Calu3 (cell line): ENCODE measurements at places on chromosomes 2 and 18. TPM values are rescaled to one million over a fixed set of nuclear protein-coding genes. Genes with fewer than 3 reads are reported as not detected.
A peak's percentile ranks its signal among the peaks of the same experiment; 100 is the strongest.

COL4A4 gene
- 17.2 and 19.4 TPM in 2 replicates for total RNA-seq

E2F6 gene
- 23.8 and 25.6 TPM in 2 replicates for total RNA-seq

DNA sequence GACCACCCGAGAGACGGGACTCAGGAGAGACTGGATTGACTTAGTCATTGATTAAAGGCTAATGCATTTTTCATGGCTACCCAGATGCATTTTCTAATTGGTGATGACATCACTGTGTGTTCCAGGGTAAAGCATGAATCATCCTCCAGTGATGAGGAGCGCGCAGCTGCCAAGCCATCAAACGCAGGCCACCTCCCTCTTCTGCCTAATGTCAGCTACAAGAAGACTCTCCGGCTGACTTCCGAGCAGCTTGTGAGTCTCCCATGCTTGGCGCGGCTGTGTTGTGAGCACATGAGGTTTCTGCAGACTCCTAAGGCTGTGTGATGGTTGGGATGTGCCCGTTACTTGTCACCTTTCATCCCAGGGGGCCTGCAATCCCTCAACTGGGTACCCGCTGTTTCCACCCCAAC, 56.4 kb downstream of the LPIN1 start:
- no peak overlapping the region for H3K4me3 ChIP-seq
- H3K36me3 ChIP-seq, result peaks cover 21% of the 10 kb centered on the region
- H3K4me1 ChIP-seq, result no peaks in the 10 kb centered on the region
- no peak for DNase-seq
- H3K27ac ChIP-seq, result no peak overlapping the region
- H3K27me3 ChIP-seq, result no peaks in the 10 kb centered on the region

DNA sequence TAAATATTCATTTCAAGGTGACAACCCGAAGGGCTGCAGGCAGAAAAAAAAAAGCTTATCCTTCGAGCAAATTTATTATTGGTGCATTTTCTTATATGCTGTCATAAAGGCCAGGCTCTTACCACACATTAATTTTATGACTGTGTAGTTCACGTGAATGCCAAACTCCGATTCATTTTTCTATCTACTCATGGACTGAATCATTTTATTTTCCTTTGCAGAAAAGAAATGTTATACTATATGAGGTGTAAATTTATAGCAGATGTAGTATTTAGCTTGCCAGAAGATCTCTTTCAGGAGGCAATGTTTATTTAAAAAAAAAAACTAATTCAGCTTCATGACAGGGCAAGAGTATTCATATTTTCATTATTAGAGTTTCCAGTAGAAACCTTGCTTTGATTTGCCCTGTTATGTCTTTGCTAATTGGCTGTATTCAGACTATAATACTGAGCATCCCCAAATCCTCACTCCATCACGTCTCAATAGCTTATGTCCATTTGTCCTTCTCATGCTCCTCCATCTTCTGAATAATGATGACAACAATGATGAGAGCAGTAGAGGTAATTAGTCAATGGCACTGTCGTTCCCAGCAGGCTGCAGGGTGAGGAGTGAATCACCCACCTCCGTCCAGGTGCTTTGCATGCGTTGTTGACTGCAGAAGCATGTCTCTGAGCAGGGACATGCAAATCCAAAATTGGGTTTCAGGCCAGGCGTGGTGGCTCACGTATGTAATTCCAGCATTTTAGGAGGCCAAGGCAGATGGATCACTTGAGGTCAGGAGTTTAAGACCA, 101.1 kb upstream of the RAB12 start:
- DNase-seq, result no peak
- peaks cover 95% of the 10 kb centered on the region for H3K27me3 ChIP-seq
- no peak overlapping the region for H3K4me3 ChIP-seq
- H3K36me3 ChIP-seq, result no peaks in the 10 kb centered on the region
- H3K4me1 ChIP-seq, result no peaks in the 10 kb centered on the region

GRCh38 chr2:227877421-227878310, 6.2 kb downstream of the DAW1 start:
- peak overlapping the region; percentile 48 for H3K27ac ChIP-seq
- peaks cover 13% of the 10 kb centered on the region for H3K36me3 ChIP-seq
- peaks cover 70% of the 10 kb centered on the region for H3K4me1 ChIP-seq
- H3K4me3 ChIP-seq, result no peak overlapping the region

DNA sequence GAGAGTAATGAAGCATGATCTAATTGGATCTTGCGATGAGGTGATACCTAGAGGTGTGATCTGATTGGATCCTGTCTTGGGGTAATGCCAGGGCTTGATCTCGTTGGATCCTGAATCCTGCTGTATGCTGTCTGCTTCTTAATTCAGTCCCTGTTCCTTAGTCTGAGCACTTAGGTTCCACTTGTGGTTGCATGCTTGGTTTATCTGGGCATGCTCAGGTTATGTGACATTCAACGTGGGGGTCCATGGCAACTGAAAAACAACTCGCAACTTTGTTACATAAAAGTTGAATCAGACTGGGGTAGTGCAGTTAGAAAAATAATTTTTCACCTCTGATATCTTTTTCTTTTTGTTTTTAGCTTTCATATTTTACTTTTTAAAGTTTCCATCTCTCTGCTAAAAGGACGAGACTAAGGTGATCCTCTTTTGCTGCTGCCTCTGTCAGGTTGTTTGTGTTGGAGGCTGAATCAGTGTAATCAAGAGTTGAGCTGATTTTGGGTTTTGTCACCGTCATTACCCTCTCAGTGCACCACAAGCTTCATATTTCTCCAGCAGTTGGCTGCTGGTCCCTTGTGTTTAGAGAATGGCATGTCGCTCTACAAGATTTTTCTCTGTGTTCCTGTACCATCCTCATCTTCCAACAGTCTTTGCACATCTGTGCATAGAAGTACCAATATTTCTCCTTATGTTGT, 67.9 kb downstream of the NCOA1 start:
- no peak overlapping the region for H3K27ac ChIP-seq

GRCh38 chr18:44557616-44558151, 123.0 kb upstream of the SETBP1 start:
- no peak overlapping the region for H3K4me3 ChIP-seq
- H3K27ac ChIP-seq, result no peak overlapping the region
- H3K27me3 ChIP-seq, result no peaks in the 10 kb centered on the region
- no peaks in the 10 kb centered on the region for H3K36me3 ChIP-seq
- DNase-seq, result no peak

GRCh38 chr18:80147037-80147417, 38.0 kb downstream of the ADNP2 start:
- peak overlapping the region; percentile 68 for H3K4me3 ChIP-seq
- H3K36me3 ChIP-seq, result peaks cover 15% of the 10 kb centered on the region
- no peak overlapping the region for H3K27ac ChIP-seq
- no peaks in the 10 kb centered on the region for H3K4me1 ChIP-seq
- no peak for DNase-seq

XIRP2 gene
- not detected in 2 replicates for total RNA-seq

HOXD8 gene
- not detected in 2 replicates for total RNA-seq

GRCh38 chr18:63664571-63664970, 2.9 kb upstream of the SERPINB3 start:
- H3K4me1 ChIP-seq, result peaks cover 12% of the 10 kb centered on the region
- no peaks in the 10 kb centered on the region for H3K36me3 ChIP-seq
- H3K4me3 ChIP-seq, result no peak overlapping the region
- no peak overlapping the region for H3K27ac ChIP-seq
- H3K27me3 ChIP-seq, result no peaks in the 10 kb centered on the region
- DNase-seq, result no peak

CYP27C1 gene
- total RNA-seq, result 0.07 TPM in 1 of 2 replicates, not detected in the other

- DNase-seq, result no peak
- H3K4me3 ChIP-seq, result no peak overlapping the region
- peaks cover 10% of the 10 kb centered on the region for H3K4me1 ChIP-seq
- no peaks in the 10 kb centered on the region for H3K27me3 ChIP-seq
- H3K27ac ChIP-seq, result no peak overlapping the region
Observed at GRCh38 chr18:62369129-62369644, 44.1 kb downstream of the TNFRSF11A start.

DNA sequence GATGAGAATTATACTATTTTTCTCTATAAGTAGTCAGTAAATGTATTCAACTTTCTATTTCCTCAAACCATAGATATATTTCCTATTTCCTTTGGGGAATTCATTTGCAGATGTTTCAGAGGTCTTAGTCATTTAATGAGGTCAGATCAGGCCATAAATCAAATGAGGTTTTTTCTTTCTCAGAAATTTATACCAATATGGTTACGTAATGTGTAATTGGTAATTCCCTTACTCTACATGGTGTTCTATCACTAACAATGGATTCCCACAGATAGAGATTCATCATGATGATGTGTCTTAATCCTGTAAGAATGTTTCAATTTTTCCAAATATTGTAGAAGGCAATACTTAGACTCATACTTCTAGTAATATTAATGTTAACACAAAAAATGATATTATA, 108.0 kb downstream of the DPP4 start:
- H3K4me1 ChIP-seq, result no peaks in the 10 kb centered on the region
- no peak for DNase-seq
- H3K4me3 ChIP-seq, result no peak overlapping the region
- no peaks in the 10 kb centered on the region for H3K27me3 ChIP-seq

GRCh38 chr2:179107737-179108136, 57.8 kb upstream of the CCDC141 start:
- no peaks in the 10 kb centered on the region for H3K27me3 ChIP-seq
- peaks cover 41% of the 10 kb centered on the region for H3K4me1 ChIP-seq
- peak overlapping the region; percentile 0 for H3K4me3 ChIP-seq
- DNase-seq, result no peak

GRCh38 chr2:216992056-216992675, 132.3 kb upstream of the TNP1 start:
- no peaks in the 10 kb centered on the region for H3K27me3 ChIP-seq
- H3K27ac ChIP-seq, result no peak overlapping the region
- no peaks in the 10 kb centered on the region for H3K36me3 ChIP-seq

FTCDNL1 gene
- 1.9 and 3.0 TPM in 2 replicates for total RNA-seq

AP1S3 gene
- total RNA-seq, result 108 and 119 TPM in 2 replicates

DNA sequence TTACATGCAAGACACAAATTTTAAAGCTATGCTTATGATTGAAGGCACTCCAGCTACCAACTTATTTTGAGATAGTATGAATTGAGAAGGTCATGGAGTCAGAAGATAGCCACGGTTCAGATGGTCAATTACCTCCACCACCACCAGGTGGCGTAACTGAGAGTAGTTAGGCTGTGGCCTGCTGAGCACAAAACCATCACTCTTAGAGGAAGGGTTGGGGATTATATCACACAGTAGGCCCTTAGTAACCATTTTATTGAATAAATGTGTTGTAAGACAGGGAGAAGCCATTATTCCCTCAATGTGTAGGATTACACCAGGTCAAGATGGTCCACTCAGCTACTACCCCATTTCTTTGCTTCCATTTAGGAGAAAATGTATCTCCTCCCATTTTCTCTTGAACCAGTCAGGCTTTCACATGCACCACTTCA, 18.8 kb downstream of the KLHL41 start:
- no peak overlapping the region for H3K4me3 ChIP-seq
- DNase-seq, result peak; percentile 80
- H3K27ac ChIP-seq, result no peak overlapping the region
- H3K36me3 ChIP-seq, result no peaks in the 10 kb centered on the region
- H3K4me1 ChIP-seq, result no peaks in the 10 kb centered on the region

DNA sequence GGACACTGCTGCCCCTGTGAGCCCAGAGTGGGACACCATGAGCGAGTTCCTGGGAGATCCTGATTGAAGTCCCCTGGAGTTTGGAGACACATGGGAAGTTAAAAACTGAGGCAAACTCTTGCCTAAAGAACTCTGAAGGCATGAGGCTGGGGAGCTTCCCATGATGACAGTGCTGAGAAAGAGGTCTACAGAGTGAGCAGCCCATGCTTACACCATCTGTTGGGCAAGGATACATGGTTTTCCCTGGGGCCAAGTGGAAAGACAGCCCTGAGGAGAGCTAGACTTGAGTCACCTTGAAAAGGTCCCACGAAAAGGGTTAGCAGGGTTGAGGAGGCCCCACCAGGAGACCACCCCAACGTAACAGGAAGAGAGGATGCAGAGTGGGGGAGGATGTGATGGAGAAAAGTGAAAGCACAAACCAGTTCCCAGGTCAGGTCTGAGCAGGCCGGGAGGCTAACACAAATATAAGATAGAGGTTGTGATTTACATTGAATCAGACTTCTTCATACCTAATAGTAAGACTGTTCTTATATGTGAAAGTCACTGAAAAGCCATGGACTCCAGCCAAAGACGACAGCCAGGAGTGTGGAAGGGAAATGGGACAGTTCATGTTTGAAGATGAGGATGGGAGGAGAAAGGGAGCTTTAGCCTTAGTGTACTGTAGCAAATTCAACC, 13.5 kb upstream of the FEZ2 start:
- no peak overlapping the region for H3K4me3 ChIP-seq
- no peaks in the 10 kb centered on the region for H3K36me3 ChIP-seq

GAD1 gene
- 11.2 and 11.5 TPM in 2 replicates for total RNA-seq

- H3K4me3 ChIP-seq, result no peak overlapping the region
- no peaks in the 10 kb centered on the region for H3K36me3 ChIP-seq
- no peaks in the 10 kb centered on the region for H3K27me3 ChIP-seq
- H3K4me1 ChIP-seq, result no peaks in the 10 kb centered on the region
- no peak overlapping the region for H3K27ac ChIP-seq
Observed at GRCh38 chr18:68533641-68534040, 181.3 kb downstream of the TMX3 start.

DNA sequence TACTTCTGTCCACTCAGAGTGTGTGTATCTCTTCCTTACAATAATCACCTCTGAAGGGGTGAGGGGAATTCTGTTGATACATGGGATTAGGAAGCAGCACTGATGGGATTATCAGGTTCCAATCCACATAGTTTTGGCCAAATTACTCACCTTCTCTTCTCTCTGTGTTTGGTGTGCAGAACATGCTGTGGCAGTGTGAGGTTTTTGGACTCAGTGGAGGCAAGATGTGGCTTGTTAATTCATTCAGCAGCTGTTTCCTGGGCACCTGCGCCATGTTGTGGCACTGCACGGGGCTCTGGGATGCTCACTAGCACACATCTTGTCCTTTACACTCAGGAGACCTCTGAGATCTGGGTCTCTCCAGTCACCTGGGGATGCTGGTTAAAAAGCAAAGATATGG, 350.3 kb upstream of the HS6ST1 start:
- no peaks in the 10 kb centered on the region for H3K4me1 ChIP-seq
- DNase-seq, result no peak
- no peak overlapping the region for H3K4me3 ChIP-seq
- no peaks in the 10 kb centered on the region for H3K36me3 ChIP-seq

GRCh38 chr18:25935356-25935755, 155.1 kb downstream of the SS18 start:
- no peak overlapping the region for H3K4me3 ChIP-seq
- H3K27ac ChIP-seq, result no peak overlapping the region
- no peak for DNase-seq
- H3K27me3 ChIP-seq, result peaks cover 30% of the 10 kb centered on the region
- no peaks in the 10 kb centered on the region for H3K36me3 ChIP-seq

GRCh38 chr2:20582600-20583221, 68.2 kb downstream of the HS1BP3 start:
- no peak overlapping the region for H3K4me3 ChIP-seq
- H3K27me3 ChIP-seq, result no peaks in the 10 kb centered on the region
- H3K36me3 ChIP-seq, result peaks cover 18% of the 10 kb centered on the region

EFR3B gene
- 0.10 and 0.17 TPM in 2 replicates for total RNA-seq
